ENCODE measurements at places on chromosomes 13 and 19.
A peak's percentile ranks its signal among the peaks of the same experiment; 100 is the strongest.

DNA sequence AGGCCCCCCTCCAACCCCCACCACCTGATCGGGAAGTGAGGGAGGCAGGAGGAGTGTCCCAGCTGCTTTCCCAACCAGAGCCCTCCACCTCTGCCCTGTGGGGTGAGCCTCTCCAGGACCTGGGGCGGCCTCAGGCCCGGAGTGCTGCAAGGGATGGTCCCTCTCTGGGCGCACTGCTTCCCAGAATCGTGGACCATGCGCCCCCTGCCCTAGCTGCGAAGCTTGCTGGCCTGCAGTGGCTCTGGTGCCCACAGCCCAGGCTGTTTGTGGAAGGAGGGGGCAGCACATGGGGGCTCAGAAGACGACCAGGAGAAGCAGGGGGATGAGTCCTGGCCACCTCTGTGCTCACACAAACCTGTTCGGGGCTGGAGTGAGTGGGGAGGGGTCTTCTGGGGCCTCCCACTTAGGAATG, 33.6 kb downstream of the CEBPG start:
- DNase-seq, result no peak

DNA sequence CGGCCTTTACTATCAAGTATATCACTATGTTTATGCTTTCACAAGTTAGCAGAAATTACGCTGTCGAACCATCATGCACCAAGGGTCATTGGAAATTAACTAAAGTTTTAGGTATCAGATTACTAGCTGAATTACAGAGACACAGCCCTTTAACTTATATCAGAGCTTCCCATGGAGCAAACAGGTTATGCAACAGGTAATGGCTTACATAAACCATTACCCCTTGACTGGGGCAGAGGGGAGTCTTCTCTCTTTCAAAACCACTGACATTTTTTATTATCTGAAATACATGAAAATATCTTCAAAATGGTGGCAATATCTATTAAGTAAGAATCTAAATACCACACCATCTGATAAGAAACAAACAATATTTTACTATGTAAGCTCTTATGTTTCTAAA, 1692.9 kb upstream of the SLC10A2 start:
- no peak for DNase-seq

GRCh38 chr13:29465741-29466293, 129.7 kb downstream of the SLC7A1 start:
- DNase-seq, result no peak

DNA sequence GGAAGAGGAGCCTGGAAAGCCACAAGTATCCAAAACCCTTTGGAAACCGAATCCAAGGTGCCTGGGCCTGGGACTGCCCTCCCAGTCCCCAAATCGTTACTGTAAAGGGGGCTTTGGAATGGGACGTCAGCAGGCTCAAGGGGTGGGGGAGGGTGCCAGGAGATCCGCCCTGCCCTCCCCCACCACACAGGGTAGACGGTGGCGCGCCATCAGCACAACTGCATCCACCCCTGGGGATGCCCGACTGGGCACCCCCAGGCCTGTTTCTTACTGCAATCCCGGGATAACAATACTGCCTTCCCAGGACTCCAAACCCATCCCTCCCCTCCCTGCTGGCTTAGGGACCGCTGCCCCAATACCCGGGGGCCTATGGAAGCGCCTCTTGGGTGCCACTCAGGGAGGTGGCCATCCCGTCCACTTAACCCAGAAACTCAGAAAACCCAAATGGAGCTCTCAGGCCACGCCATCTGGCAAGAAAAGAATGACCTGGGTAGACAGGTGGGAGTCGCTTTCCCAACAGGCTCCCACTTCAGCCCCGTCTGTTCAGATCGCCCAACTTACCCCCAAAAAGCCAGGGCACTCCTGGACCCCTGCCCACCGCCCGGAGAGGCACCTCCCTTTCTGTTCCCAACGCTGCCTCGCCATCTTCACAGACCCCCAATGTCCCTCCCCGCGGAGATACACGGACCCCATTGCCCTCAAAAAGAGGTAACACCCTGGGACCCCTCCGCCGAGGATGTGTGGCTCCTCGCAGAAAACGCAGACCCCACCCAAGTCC, 2.4 kb downstream of the KLF16 start:
- no peak for DNase-seq

- no peak for DNase-seq
Observed at GRCh38 chr19:46979126-46980105, 40.2 kb upstream of the NPAS1 start.

- no peak for DNase-seq
Observed at GRCh38 chr13:83386609-83387008, 495.7 kb downstream of the SLITRK1 start.

DNA sequence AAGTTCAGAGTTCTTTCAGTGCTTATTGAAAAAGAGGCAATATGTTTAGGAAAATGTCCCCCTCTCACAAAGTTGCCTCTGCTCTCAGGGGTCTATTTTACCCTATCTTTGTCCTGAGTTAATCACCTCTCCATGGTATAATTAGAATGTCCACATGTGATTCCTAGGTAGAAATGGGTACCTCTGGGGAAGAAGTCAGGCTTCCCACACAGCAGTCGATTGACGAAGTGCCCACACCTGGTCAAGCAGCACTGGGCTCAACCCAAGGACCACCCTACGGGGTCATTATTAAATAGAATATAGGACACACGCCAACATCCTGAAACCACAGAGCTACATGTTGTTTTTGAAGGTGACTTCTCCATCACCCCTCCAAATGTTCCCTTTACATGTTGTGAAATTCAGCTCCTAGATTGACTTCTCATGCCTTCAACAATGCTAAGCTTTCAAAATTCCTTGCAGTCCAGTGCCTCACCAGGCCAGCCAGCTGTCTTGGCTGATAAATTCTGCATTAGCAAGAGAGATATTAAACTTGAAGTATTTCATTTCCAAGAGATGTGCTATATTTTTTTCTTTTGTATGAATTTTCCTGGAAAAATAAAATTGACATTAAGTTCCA, 43.6 kb upstream of the FAM124A start:
- no peak for DNase-seq

DNA sequence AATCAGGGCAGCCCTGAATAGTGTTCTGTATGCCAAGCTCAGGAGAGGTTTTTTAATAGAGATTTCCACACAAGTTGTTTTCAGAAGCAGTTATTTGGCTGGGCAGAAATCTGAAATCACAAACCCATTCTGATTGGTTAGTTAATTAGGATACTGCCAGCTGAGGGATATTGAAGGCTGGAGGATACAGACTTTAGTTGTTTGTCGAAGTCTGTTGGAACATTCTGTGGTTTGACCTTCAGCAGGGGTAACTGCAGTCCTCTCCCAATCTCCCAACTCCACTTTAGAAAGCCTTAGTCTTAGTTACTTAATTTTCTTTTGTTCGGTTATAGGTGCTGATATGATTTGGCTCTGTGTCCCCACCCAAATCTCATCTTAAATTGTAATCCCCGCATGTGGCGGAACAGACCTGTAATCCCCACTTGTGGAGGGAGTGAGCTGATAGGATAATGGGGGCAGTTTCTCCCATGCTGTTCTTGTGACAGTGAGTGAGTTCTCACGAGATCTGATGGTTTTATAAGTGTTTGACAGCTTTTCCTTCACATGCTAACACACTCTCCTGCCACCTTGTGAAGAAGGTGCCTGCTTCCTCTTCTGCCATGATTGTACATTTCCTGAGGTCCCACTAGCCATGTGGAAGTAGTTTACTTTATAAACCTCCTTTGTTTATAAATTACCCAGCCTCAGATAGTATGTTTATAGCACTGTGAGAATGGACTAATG, 169.2 kb downstream of the GPC5 start:
- DNase-seq, result no peak

- no peak for DNase-seq
Observed at GRCh38 chr13:109593230-109593629, 193.2 kb downstream of the IRS2 start.

DNA sequence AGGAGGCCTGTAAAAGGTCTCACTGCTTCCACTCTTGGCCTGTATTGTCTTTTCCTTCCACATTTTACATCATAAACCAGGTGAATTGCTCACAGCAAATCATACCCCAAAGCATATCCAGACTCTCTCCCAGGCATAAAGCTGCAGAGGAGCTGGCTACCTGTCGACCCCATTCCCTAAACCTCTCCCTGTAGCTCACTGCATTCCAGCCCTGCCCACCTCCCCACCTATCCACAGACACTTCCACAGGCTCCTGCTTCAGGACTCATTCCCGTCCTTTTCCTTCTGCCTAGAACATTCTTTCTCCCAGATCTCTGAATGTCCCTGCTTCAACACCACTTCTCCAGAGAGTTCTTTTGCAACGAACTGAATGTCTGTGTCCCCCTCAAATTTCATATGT, 46.4 kb upstream of the STARD13 start:
- DNase-seq, result no peak

DNA sequence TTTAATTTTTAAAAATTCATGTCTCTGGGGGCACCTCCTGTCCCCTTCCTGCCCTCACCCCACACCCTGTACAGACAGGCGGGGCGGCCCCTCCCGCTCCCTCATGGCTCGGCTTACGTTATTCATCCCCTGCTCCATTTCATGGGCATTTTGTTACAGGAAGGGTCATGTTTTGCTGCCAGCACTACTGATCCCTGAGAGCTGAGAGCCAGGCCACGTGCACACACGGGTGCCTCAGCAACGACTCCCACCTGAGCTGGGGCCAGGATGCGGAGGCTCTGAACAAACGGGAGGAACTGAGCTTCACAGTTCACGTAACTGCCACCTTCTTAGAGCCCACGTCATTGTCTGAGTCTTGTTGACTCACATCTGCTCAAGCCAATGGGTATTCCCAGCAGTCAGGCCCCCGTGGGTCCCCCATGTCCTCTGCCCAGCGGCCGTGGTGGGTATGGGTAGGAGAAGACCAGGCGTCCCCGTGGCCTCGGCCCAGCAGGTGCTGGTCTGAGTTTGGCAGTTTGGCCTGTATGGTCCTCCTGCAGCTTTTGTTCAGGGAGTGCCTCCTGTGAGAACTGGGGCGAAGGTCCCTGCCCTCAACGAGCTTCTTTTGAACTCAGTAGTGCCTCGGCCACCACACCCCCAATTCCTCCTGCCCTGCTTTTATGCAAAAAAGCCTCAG, 16.4 kb upstream of the TMEM255B start:
- DNase-seq, result no peak

DNA sequence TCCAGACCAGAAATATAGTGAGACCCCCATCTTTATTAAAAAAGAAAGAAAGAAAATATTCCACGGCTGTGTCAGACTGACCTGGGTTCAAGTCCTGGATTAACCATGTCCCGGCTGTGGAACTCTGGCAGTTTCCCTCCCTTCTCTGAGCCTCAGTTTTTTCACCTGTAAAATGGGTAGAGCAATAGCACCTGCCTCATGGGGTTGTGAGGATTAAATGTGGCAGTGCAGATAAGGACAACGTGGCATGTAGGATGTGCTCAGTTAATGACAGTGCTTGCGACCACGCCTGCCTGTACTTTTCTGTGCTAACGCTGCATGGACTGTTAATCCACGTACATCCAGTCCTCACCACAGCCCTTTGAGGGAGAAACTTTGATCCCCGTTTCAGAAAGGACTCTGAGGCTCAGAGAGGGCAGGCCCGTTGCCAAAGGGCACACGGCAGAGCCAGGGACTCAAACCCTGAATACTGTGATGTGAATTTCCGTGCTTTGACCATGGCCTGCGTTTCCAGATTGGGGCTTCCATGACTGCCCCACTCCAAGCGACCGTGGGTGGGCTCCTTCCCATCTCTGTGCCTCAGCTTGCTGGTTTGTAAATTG, 16.1 kb downstream of the SBK2 start:
- DNase-seq, result no peak

GRCh38 chr13:113810640-113811039, 51.6 kb downstream of the TMEM255B start:
- DNase-seq, result no peak

GRCh38 chr13:32010136-32010535, 21.4 kb upstream of the FRY start:
- DNase-seq, result no peak

DNA sequence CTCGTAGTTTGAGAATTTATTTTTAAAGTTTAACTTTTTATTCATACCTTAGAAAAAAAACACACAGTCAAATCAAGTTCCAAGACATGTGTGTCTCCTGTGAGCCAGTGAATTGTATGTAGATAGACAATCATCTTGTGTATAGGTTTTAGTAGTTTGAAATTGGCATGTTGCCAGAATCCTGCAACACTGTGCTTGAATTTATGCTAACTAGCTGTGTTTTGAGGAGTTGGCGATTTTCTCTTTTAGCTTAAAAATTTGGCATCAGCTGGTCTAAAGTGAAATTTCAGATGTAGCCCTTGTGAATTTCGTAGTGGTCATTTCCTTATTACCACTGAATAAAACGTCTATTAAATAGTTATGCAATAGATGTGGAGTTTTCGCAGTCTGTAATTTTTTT, 213.2 kb downstream of the ATP8A2 start:
- no peak for DNase-seq

GRCh38 chr13:105758918-105759860, 776.3 kb downstream of the EFNB2 start:
- no peak for DNase-seq

GRCh38 chr13:106919133-106919532, 351.2 kb upstream of the ARGLU1 start:
- DNase-seq, result no peak

DNA sequence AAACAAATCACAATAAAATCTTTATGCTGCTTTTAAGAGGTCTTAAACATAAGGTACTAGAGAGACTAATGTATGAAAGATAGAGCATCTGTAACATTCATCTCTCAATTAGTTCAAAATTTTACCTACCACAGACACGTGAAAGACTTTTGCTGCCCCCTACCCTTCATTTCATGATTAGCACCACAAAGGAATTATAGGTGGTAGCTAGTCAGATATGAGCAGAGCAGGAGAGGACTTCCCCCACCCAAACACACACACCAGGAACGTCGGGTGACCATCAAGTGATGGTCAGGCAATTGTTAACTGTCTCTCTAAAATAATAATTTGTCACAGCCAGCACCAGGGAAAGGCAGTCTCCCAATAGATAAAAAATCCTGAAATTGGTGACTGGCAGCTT, 1531.7 kb upstream of the SPRY2 start:
- DNase-seq, result peak; percentile 13

GRCh38 chr13:44362394-44363040, 11.1 kb upstream of the SERP2 start:
- no peak for DNase-seq

DNA sequence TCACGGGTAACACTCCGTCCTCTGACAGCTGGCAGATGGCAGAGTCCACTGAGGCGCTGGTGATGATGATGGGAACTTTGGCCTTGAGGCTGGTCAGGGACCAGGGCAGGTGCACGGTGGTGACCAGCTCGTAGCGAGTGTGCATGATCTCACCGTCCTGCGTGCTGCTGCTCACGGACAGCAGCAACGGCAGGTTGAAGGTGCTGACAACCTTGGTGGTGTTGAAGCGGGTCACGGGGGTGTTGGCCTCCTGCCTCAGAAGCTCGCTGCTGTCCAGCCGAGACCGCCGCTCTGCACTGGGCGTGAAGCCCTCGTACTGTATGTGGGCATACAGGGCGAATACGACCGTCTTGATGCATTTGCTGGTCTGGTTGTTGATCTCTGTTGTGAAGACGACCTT, 11.6 kb downstream of the ARRDC5 start:
- DNase-seq, result no peak

DNA sequence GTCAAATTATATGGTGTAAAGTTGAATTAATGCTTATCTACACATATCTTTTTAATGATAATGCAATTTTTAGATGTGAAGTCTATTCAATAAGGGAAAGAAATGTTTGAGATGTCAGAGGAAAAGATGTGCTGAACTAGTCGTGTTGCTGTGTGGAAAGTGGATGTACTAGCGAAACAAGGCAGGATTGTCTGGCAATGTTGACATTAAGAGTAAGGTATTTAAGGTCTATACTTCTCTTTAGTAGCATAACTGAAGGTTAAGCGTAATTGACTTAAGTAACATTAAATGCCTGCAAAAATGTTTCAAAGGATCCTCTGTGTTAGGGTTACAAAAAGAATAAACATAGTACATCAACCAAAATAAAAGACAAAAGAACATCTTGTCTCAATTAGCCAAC, 787.3 kb upstream of the KLHL1 start:
- DNase-seq, result no peak

GRCh38 chr13:40190641-40191100, 475.8 kb downstream of the FOXO1 start:
- DNase-seq, result no peak

Data from NCI-H2081 (cell line).